Chondrocyte (in vitro differentiated cells): ENCODE measurements at places on chromosomes 1 and 21. TPM values are rescaled to one million over a fixed set of nuclear protein-coding genes. Genes with fewer than 3 reads are reported as not detected.

The HRNR gene
- total RNA-seq = not detected in 3 replicates

The AMY1C gene
- not detected in 3 replicates for total RNA-seq

The COL24A1 gene
- total RNA-seq = 0.18 to 2.8 TPM (median 0.30 TPM) in 3 replicates

The ESRRG gene
- total RNA-seq = not detected in 3 replicates

The ZBTB8B gene
- 0.30 to 0.53 TPM (median 0.33 TPM) in 3 replicates for total RNA-seq

The ACTL8 gene
- not detected in 3 replicates for total RNA-seq

The SFT2D2 gene
- 70.8 to 81.9 TPM (median 72.9 TPM) in 3 replicates for total RNA-seq

The MSH4 gene
- 0.20 to 0.48 TPM in 2 of 3 replicates, not detected in the other for total RNA-seq

The IL19 gene
- total RNA-seq = not detected in 3 replicates

The GJA5 gene
- total RNA-seq = 0.17 to 0.44 TPM in 2 of 3 replicates, not detected in the other

The SLC9C2 gene
- not detected in 3 replicates for total RNA-seq

The SPATA45 gene
- total RNA-seq = 0.47 to 1.3 TPM in 2 of 3 replicates, not detected in the other

The OR10Z1 gene
- not detected in 3 replicates for total RNA-seq

The PADI1 gene
- 0.41 to 0.97 TPM (median 0.70 TPM) in 3 replicates for total RNA-seq

The GLMP gene
- 68.1 to 76.9 TPM (median 71.4 TPM) in 3 replicates for total RNA-seq

The SLC44A3 gene
- 1.5 to 2.5 TPM (median 2.2 TPM) in 3 replicates for total RNA-seq

The CTTNBP2NL gene
- total RNA-seq = 52.2 to 58.7 TPM (median 52.4 TPM) in 3 replicates

The TRMT1L gene
- total RNA-seq = 10.9 to 21.0 TPM (median 12.6 TPM) in 3 replicates

The RAB3B gene
- total RNA-seq = 15.3 to 33.9 TPM (median 32.8 TPM) in 3 replicates

The SYTL1 gene
- 0.82 to 1.2 TPM (median 0.85 TPM) in 3 replicates for total RNA-seq
